GM12892 (cell line): ENCODE measurements at places on chromosomes 2 and 18.

DNA sequence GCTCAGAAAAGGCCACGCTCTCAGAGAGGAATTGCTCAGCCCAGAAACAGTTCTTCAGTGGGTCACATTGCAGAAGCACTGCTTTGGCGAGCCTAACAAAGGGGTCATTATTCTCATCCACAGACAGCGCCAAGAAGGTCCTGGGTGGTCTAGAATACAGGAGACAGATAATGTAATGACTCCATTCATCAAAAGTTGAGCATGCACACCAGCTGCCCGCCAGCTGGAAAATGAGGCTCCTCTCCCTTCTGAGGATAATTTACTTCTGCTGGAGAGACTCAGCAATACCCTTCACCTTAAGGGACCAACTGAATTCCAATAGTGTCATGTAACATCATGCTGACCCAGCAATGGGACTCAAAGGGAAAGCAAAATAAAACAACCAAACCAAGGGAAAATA is 79.9 kb downstream of the TRIB2 start:
- no peak for DNase-seq

GRCh38 chr2:168848225-168848624 is 42.0 kb downstream of the SPC25 start:
- DNase-seq = no peak

- DNase-seq = no peak
Observed at GRCh38 chr2:103789381-103790095, 1027.7 kb downstream of the TMEM182 start.

- DNase-seq = no peak
Observed at GRCh38 chr2:98454500-98455235, 10.0 kb downstream of the INPP4A start.

- peak; percentile 21 for DNase-seq
Observed at GRCh38 chr2:136025057-136025973, 39.9 kb upstream of the DARS1 start.

DNA sequence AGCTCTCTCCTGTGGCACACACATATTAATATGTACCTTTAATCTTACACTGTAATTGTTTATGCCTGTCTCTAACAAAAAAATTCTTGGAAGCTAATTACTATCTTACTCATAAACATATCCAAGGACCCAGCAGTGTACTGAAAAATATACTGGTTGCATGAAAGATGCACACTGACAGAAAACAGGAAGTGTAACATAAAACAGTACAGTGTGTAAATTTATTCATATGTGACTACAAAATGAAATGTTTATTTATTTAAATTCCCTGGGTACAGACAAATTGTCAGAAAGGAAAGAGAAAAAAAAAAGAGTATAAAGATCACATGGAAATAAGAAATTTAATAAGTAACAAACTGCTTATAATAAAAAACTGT is 28.5 kb downstream of the TMEM131 start:
- DNase-seq = no peak

DNA sequence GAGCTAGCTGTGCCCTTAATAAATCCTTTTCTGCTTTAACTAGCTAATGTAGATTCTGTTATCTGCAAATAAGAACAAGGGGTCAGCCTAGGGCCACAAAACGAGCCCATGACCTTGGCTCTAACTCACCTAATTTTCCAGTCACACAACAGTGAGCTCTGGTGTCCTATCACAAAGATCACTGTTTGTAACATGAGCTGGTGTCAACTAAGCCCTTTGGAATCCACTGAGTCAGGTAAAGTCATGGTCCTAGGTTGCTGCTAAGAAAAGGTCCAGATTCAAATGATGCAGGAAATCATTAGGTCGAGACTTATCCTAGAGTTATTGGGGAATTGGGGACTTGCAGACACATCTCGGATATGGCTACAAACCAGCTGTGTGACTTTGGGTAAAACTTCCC is 49.9 kb downstream of the ST8SIA5 start:
- no peak for DNase-seq

- DNase-seq = no peak
Observed at GRCh38 chr2:211495339-211495738, 938.9 kb downstream of the CPS1 start.

DNA sequence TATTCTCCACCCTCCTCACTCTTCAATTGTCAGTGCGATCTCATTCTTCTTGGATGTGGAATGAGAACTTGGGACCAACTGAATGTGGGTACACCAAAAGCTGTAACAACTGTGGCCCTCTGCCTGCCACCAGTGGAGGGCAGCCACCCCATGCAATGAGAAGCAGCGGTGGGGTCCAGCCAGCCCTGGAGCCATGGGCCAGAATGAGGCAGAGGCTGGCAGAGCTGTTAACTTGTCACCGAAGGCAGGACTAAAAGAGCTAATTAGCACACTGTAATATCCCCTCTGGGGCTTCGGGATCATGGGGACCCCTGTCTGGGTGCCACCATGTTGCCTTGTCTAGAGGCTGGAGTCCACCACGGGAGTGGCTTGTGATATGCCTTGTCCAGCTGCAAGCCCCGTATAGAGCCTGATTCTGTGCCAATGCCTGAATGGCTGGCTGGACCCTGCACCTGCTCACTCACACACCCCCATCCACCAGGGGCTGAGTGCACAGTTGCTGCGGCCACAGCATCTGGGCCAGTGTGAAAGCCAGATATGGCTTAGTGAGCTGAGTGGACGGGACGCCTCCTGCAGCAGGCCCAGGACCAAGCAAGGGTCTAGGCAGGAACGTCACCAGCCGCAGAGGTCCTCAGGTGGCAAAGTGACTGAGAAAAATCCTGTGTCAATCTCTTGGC is 680.5 kb downstream of the DSC3 start:
- DNase-seq = no peak

- DNase-seq = no peak
Observed at GRCh38 chr2:56184500-56185011, 766 bp downstream of the CCDC85A start.

GRCh38 chr18:35868915-35869314 is 103.6 kb upstream of the RMP24 start:
- DNase-seq = no peak

DNA sequence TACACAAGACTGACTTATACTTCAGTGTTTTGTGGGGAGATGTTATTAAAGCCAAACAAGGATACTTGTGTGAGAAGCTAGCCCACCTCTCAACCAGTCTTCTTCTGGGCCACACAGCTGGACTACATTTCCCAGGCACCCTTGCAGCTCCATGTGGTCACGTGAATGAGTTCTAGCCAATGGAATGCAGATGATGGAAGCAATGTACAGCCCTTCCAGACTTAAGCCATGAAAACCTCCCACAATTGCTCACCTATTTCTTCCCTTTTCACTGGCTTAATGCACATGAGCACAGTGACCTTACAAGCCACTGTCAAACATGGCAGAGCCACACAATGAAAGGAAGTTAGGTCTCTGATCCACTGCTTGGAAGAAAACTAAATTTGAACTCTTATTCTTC is 20.4 kb upstream of the FEZ2 start:
- DNase-seq = no peak

DNA sequence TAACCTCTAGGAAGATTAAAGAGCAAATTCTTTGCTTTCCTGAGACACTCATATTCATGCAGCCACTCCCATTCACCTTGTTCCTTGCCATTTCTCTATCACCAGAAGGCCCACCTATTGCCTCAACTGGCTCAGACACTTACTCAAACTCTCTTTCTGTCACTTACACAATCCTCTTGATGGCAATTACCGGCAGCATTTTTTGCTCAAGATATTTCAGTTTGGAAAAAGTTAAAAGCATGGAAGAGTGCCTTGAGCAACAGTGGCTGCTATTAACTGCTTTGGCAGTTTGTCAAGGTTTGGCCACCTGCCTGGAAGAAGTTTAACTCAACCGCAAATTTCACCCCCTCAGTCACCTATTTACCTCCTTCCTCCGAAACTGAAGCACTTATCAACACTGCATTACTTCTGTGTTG is 1104.0 kb upstream of the PIK3C3 start:
- DNase-seq = no peak

- DNase-seq = no peak
Observed at GRCh38 chr18:44143072-44143471, 537.6 kb upstream of the SETBP1 start.

DNA sequence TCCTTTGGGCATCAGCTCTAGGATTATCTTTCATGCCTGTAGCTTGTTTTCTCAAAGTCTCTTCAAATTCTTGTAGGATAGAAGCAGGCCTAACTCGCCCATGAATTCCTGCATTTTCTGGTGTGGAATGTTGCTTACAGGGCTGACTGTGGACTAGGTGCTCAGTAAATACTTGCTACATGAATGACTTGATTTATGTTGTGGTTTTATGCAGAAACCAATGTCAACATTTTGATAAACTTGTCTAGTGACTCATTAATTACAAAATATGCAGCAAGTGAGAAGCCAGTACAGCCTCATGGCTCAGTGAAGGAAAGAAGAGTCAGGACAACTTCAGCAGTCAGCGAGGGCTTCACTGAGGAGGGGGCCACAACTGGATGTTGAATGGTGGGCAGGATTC is 110.6 kb upstream of the SIX2 start:
- no peak for DNase-seq

DNA sequence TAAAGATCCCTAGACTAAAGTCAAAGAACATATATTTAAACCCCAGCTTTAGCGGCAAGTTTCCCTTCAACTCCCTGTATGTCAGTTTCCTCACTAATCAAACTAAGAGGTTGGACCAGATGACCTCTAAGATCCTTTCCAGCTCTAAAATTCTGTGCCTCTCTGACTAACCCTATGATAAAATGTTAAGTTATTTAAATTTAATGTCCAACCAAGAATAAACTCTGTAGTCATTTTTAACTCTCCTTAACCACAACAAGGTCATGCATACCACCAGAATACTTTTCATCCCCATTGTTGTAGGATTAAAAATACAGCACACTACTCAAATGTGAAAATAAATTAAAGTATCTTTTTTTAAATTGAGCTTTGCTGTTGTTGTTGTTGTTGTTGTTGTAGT is 5.2 kb upstream of the PDE1A start:
- DNase-seq = no peak

- no peak for DNase-seq
Observed at GRCh38 chr2:28544405-28544921, 48.6 kb downstream of the PLB1 start.

- DNase-seq = no peak
Observed at GRCh38 chr2:8496617-8497016, 185.2 kb upstream of the ID2 start.

DNA sequence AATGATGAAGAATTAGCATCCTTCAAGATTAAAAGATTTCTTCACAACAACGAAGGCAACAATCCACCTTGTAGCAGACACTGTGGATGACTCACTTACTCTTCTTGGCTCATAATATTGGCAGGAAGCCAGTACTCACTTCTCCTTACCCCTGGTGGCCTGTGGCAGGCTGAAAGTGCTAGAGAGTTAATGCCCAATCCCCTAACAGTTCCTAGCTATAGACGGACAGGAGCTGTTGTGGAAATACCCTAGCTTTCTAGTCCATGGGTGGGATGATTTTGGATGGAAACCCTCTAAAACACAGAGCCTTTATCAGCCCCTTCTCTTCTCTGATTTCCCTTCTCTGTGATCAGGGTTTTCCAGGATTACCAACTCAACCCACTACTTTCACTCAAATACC is 128.6 kb upstream of the NYAP2 start:
- DNase-seq = peak; percentile 2

GRCh38 chr2:225171350-225171749 is 129.1 kb upstream of the DOCK10 start:
- no peak for DNase-seq

DNA sequence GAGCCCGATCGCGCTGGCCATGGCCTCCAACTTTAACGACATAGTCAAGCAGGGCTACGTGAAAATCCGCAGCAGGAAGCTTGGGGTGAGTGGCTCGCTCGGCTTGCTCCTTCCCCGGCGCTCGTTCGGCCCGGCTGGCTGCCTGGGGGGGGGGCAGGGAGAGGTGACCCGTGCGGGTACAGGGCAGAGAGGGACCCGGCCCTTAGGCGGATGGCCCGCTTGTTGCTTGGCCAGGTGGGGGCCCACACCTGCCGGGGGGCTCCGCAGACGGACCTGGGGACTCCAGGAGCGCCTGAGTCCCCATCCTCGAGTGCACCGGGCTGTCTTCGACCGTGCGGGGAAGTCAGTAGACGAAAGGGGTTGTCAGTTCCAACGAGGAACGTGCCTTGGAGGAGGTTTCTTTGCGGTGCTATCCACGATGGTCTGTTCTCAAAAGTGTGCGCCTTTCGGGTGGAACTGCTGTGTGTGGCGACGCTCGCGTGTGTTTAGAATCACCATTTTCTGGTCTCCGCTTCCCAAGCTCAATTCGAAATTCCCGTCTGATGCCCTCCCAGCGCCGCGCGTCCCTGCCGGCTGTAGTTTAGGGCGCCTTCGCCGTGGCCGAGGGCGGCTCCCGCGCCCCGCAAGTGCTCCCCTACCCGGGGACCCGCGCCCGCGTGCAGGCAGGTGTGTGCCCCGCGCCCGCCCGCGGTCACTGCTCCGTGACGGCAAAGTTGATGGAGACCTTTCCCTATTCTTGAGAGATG is 711 bp downstream of the DOK6 start:
- peak; percentile 9 for DNase-seq

GRCh38 chr2:64773461-64774118 is 119.9 kb upstream of the SERTAD2 start:
- DNase-seq = no peak

- DNase-seq = no peak
Observed at GRCh38 chr2:202408546-202409140, 32.5 kb downstream of the BMPR2 start.

- DNase-seq = no peak
Observed at GRCh38 chr2:23824777-23825212, 102.1 kb downstream of the ATAD2B start.

DNA sequence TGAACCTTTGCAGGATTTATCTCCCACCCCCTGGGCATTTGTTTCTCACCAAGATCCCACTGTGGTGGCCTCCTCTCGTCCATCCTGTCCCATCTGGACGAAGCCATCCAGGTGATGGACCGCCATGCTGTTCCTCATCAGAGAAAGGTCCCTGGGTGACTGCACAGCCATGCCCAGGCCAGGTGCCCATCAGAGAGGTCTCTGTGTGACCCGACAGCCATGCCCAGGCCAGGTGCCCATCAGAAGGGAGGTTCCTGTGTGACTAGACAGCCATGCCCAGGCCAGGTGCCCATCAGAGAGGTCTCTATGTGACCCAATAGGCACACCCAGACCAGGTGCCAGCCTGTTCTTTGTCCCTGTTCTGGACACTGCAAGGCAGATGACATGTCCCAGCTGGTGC is 360.9 kb upstream of the SALL3 start:
- no peak for DNase-seq

- no peak for DNase-seq
Observed at GRCh38 chr2:183126635-183127034, 2.4 kb downstream of the NUP35 start.

- no peak for DNase-seq
Observed at GRCh38 chr2:1472350-1472749, 59.1 kb downstream of the TPO start.

DNA sequence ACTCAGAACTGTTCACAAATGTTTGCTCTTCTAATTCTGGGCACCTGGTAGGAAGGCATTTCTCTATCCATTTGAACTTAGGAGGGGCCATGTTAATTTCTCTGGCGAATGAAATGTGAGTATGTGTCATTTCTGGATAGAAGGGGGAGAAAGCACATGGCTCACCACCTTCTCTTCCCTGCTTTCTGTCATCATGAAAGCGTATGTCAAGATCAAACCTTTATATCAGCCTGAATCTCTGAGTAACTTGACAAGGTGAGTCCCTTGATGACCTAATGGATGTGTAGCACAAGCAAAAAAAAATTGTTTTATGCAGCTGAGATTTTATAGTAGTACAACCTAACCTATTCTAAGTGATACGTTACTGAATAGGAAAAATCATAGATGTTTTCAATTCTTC is 12.1 kb upstream of the LCT start:
- no peak for DNase-seq

- DNase-seq = no peak
Observed at GRCh38 chr18:72470391-72470790, 73.8 kb downstream of the CBLN2 start.
